Aorta (tissue), 5 donors: ENCODE measurements at places on chromosomes 2 and 18. TPM values are rescaled to one million over a fixed set of nuclear protein-coding genes. Genes with fewer than 3 reads are reported as not detected.

DNA sequence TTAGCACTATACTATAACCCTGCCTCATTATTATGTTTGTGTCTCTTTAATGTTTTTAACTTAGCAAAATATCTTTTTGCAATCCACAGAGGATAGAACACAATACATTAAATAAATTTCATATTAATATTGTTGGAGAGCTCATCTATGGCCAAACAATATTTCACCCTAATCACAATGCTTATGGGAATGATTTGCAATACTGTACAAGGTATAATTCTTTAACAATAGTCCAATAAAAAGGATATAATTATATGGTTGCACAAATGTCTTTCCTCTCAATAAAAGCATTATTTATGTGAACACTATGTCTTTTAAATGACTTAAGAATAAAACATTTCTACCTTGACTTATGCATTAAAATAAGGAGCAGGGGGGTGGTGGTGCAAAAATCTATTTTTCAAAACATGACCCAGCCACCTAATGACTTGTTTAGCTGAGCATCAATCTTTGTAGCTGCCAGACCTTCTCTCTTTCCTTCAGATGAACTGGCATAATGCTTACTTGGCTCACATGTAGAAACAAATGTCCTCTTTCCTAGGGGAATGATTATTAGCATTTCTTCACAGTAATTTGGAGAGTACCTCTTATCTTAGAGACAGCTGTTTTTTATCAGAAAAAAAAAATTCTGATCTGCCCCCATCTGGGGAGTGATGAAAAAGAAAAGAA is 1933.6 kb upstream of the LRRTM1 start:
- DNase-seq, result no peak
- no peaks in the 10 kb centered on the region for H3K4me1 ChIP-seq
- no peaks in the 10 kb centered on the region for H3K36me3 ChIP-seq
- no peaks in the 10 kb centered on the region for H3K27me3 ChIP-seq
- H3K27ac ChIP-seq, result no peak overlapping the region

- no peaks in the 10 kb centered on the region for H3K4me1 ChIP-seq
- no peak for DNase-seq
- H3K27me3 ChIP-seq, result no peaks in the 10 kb centered on the region
These were observed 46.6 kb downstream of the USP40 start for GRCh38 chr2:233519787-233520611.

- no peaks in the 10 kb centered on the region for H3K27me3 ChIP-seq
- no peak overlapping the region for H3K27ac ChIP-seq
- H3K4me1 ChIP-seq, result no peaks in the 10 kb centered on the region
- no peak overlapping the region for H3K4me3 ChIP-seq
- H3K36me3 ChIP-seq, result no peaks in the 10 kb centered on the region
- DNase-seq, result no peak
These were observed 142.8 kb upstream of the ALPP start for GRCh38 chr2:232235716-232236115.

GRCh38 chr2:233404222-233404621 is 49.9 kb downstream of the DGKD start:
- H3K4me3 ChIP-seq, result no peak overlapping the region
- H3K27me3 ChIP-seq, result no peaks in the 10 kb centered on the region
- H3K27ac ChIP-seq, result no peak overlapping the region
- no peaks in the 10 kb centered on the region for H3K36me3 ChIP-seq
- DNase-seq, result no peak

Gene SPR
- total RNA-seq, result 16.1 TPM

Gene TRIM54
- total RNA-seq, result 0.39 TPM
